ENCODE measurements at places on chromosomes 11 and 22.

DNA sequence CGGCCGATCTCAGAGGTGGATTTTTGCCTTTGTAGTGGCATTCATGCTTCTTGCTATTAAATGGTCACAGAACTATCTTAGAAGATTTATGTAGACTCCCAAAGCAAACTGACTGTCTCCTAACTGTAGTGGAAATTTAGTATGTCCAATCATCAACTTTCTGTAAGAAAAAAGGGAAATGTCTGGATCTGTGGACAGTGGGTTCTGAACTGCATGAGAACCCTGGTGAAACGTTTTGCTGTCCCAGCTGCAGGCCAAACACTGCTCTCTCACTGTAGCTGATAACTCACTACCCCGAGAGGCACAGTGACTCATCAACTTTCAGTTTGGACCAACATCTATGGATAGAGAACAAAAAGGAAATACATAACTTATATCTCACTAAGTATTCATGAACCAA is 387.1 kb downstream of the SOX6 start:
- no peak for DNase-seq

DNA sequence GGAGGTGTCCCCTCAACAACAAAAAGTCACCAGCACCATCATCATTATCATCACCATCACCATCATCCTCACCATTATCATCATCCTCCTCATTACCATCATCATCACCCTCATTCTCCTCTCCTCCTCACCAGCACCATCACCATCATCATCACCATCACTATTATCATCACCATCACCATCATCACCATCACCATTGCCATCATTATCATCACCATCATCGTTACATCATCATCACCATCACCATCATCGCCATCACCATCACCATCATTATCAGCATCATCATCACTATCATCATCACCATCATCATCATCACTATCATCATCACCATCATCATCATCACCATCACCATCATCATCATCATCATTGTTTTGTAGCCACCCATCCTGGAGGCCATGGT is 212.6 kb downstream of the MN1 start:
- no peak for DNase-seq

GRCh38 chr11:11966826-11967668 is 41.4 kb downstream of the DKK3 start:
- DNase-seq, result peak; percentile 63

- DNase-seq, result no peak
Observed at GRCh38 chr11:10050561-10050960, 243.5 kb downstream of the SBF2 start.

GRCh38 chr22:26529345-26529744 is 17.1 kb upstream of the TFIP11 start:
- no peak for DNase-seq

GRCh38 chr11:59918987-59919589 is 19.1 kb upstream of the OOSP1 start:
- DNase-seq, result no peak

DNA sequence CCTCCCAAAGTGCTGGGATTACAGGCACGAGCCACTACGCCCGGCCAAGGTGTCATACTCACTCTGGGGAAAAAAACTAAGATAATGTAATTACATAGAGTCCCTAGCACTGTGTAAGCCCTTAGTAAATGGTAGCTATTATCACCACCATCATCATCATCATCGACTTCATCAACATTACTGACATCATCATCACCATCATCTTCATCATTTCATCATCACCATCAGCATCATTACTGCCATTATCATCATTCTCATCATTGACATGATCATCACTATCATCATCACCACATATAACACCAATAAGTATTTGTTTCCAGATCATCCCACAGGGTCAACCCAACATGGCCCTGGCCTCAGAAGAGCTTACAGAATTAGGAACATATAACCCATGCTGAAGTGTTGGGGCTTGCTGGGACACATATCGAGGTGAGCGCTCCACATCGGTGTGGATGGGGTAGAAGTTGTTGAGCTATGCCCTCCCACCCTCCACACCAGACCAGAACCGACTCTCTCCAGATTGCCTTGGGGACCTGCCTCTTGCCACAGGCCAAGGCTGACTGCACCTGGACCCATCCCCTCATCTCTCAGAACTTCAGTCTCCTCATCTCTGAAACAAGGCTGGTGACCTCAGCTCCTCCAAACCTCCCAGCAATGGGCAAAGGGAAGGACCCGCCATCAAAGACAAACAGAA is 14.7 kb upstream of the CD5 start:
- no peak for DNase-seq

DNA sequence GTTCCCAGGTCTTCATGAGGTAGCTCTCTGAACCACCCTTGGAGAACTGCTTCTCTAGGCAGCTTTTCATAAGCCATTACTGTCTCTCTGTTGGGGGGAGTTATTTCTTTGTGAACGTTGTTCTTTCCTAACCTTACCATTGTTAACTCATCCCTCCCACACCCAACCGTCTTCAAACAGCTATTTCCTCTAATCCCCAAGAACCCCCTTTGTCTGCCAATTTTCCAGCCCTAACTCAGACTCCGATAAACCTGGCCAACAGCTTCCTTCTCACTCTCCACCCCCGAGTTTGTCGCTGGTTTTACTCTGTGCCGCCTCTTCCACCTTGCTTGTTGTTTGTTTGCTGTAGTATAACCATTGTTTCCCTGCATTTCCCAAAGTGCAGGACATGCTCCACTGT is 131.5 kb downstream of the CCDC34 start:
- no peak for DNase-seq

- DNase-seq, result no peak
Observed at GRCh38 chr11:44264438-44264749, 45.5 kb downstream of the ALX4 start.

DNA sequence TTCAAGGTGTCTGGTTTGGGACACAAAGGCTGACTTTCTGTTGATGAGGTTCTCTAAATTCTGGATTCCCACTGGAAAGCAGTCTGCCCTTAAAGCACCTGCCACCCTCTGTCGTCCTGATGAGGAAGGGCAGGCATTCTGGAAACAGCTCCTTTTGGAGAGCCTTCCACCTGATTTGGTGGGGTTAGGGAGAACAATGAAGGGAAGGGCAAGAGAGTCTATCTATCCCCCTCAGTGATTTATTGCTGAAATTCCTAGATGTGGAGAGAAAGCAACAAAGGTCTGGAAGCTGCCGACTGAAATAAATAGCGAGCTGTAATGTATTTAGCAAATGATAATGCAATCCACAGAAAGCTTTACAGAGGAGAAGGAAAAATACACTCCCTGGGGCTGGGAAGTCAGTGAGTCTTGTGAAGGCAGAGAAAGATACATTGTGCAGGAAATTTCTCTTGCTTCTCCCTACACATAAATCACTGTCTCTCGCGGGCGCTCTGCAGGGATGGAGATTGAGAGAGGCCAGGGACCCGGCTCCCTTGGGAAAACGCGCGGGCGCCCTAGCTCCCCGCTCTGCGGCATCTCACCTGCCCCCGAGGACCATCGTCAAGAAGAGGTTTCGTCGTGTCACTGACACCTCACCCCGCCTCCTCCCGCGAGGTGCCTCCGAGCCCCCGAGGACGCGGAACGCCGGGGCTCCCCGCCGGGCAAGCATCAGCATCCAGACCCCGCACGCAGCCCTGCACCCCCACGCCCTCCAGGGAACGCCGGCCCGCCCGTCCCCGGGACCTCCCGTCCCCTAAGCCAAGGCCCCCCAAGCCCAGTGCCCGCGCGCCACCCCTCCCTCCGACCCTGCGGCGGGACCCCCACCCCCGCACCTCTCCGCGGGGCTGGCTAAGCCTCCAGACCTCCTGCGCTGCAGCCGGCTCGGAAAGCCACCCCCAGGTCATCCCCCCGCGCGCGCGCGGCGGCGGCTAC is 673 bp downstream of the CDON start:
- peak; percentile 17 for DNase-seq

DNA sequence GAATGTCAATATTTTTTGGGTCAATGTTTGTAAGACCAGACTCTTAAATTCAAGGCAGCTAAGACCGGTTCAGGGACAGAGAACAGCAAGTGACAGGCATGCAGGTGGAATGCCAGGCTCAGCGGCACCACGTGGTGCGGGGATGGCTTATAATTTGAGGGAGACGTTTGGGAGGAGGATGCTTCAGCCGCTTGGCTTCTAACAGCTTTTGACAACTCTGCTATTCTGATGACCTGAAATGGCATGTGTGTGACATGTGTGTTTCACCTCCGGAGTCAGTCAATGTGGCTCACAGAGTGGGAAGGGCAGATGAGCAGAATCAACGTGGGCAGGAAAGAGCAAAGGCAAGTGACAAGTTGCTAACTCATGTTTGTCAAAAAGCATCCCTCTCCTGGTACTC is 228.3 kb downstream of the KIRREL3 start:
- DNase-seq, result no peak

DNA sequence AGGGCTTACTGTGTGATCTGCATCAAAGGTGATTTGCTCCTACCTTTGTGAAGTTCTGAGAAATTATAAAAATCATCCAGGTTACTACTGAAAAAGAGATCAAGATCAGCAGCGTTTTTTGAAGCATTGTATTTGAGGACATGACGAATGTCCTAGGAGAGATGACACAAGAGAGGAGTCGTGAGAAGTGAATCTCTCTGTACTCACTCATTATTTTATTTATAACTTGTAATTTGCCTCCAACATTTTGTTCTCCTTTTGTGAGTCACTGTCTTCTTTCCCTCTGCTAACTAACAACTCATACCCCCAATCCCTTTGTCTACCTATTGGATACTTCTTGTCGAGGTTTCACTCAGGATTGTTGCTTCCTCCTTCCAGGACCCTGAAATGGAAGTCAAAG is 8.6 kb downstream of the NXPE1 start:
- no peak for DNase-seq

- DNase-seq, result no peak
Observed at GRCh38 chr22:36921309-36922104, 8.1 kb downstream of the CSF2RB start.

DNA sequence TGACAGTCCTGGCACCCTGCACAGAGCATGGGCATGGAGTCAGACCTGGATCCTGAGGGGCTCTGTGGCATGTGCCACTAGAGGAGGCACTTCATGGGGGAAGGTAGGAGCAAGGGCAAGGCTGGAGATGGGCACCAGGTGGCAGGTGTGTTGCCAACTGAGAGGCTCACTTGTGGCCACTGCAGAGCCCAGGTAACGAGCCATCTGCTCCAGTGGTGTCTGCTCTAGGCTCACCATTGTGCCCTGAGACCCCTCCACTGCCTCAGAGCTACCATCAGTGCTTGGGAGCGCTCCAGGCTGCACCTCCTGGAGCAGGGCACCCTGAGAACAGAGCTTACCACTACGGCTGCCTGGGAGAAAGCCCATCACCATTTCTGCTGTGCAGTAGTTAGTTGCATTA is 1.3 kb upstream of the ZDHHC8 start:
- no peak for DNase-seq

DNA sequence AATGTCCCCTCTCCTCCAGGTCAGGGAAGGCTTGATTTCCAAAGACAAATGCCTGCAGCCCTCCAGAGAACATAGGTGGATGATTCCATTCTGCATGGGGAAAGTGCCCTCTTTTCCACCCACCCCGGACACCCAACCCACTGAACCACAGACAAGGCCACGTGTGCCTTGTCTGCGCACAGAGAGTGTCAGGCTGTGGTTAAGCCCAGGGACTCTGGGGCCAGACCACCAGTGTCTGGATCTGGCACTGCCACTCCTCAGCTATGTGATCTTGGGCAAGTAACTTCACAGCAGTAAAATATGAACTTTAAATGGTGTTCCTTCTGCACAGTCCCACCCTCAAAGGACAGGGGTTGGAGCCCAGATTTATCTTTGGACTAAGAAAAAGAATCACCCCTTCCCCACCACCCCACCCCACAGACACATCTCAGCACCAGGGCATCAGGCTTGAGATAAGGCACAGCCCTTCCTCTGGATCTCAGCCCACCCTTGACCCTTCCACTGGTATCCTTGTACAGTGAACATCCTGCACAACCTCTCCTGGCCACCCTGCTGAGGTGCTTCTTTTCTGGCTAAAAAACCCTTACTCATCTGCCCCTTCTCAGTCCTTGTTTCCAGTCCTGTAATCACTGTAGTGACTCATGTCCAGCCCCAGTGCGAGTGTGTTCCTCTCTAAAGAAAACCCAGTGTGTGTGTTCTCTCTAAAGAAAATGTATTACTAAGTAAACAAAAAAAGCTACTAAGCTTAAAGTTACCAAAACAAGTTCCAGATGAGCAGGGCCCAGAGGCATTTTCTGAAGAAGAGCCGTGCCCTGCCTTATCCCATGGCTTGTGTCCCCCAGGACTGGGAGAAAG is 1.9 kb upstream of the PTGDR2 start:
- no peak for DNase-seq

GRCh38 chr11:1302461-1303125 is 6.8 kb downstream of the TOLLIP start:
- DNase-seq, result no peak

DNA sequence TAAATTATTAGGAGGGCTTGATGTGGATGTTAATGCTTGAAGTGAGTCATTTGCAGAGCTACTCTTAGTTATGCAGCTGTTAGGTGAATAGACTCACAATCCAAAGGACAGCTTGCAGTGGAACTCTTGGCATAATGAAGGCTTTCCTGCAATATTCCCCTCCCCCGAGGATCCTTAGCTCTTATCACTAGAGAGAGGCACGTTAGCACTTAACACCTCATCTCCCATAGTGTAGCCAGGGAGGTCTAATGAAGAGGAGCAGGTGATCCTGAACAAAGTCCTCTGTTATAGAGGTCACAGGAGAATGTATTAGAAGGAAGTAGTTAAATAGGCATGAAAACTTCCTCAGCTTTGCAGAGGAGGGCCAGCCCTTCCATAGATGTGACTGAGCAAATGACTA is 919.2 kb upstream of the FAT3 start:
- DNase-seq, result no peak

DNA sequence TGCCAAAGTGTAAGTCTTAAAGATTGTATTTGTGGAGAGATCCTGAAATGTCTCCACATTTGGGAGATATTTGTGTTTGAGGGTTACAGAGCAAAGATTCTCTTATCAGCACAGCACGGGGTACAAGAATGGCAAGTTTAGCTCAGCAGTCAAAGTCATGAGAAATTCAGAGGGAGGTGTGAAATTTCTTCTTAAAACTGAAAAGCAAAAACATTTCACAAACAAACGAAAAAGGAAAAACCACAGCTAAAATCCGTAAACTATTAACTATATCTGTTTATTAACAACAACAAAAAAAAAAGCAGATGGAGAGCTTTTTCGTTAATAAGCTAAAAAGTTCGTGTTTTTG is 40.9 kb upstream of the ETS1 start:
- no peak for DNase-seq

DNA sequence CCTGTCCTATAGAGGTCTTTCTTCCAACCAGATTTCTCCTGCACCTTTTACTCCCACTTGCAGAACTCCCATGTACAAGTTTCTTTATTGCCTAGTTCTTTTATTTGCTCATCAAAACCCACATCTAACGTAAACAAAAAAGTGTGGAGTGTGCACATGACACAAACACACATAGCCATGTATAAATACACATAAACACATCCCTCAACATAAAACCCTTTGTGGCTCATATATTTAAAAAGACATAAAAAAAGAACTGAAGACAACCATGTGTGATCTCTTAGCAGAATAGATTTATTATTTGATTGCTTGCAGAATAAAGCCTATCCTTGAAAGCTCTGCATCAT is 1.7 kb downstream of the HBG2 start:
- no peak for DNase-seq
